ENCODE measurements at places on chromosomes 6 and 20.

DNA sequence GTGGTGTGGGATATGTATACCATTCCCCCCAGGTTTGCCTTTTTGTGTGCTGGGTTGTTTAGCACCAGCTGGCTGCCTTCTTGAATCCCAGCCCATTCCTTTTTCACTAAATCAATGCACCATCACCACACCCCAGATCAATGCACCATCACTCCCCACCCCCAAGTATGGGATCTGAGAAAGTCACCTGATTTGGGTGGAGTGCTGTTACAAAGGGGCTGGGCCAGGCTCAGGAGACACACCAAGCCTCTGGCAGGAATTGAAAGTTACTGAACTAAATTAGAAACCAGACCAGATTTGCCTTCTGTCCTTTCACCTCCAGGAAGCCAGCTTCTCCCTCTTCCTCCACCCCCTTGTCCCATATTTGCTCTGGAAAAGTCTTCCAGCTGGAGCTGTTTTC lies 19.6 kb upstream of the PKHD1 start:
- DNase-seq, result no peak

GRCh38 chr6:34570066-34570833 lies 14.1 kb upstream of the SPDEF start:
- no peak for DNase-seq

GRCh38 chr6:162069995-162070394 lies 657.6 kb downstream of the PRKN start:
- DNase-seq, result no peak

DNA sequence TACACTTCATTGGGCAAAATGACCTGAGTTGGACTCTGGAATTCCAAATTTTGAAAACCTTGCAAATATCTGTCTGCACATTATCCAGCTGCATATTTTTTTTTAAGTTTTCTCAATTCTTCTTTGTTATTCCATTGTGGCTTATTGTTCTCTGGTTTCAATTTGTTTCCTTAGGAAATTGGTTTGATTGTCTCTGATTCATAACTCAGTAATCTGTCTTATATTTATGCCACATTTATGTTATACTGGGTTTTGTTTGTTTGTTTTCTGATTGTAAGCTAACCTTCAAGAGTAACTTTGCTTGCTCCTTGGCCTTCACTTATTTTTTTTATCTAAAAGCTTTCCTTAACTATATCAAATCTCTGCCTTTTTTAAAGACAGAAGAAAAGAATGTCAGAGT lies 193.3 kb upstream of the PLCB4 start:
- DNase-seq, result no peak

DNA sequence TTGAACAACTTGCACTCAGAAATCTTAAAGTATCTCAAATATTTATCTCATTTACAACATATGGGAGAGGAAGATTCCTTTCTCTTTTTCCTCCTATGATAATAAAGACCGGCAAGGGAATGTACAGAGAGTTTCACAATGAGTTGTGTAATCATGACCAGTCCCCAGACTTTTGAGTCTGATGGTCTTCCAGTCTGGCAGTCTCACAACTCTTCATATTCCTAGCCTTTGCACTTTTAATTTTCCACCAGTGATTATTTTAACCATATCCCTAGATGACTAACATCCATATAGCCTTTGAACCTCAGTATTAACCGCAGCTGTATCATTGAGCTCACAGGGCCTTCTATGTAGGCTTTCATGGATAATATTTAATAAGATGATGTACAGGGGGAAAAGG lies 278.5 kb downstream of the KHDC1L start:
- no peak for DNase-seq

DNA sequence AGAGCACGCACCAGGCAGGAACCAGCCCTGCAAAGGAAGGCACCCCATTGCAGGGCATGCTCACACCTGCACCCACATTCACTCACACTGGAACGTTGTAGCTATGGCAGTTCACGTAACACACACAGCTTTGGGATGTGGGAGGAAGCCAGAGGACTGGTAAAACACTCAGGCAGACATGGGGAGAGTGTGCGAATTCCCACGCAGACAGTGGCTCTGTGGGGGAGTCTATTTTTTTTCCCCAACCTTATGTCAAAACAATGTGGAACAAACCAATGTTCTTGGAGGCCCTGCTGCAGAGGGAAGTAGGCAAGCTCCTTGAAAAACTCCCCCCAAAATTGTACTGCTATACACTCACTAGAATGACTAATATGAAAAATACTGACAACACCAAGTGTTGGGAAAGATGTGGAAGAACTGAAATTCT lies 91.0 kb downstream of the PPP1R14C start:
- no peak for DNase-seq

GRCh38 chr6:148501178-148501590 lies 158.5 kb downstream of the SASH1 start:
- DNase-seq, result no peak

DNA sequence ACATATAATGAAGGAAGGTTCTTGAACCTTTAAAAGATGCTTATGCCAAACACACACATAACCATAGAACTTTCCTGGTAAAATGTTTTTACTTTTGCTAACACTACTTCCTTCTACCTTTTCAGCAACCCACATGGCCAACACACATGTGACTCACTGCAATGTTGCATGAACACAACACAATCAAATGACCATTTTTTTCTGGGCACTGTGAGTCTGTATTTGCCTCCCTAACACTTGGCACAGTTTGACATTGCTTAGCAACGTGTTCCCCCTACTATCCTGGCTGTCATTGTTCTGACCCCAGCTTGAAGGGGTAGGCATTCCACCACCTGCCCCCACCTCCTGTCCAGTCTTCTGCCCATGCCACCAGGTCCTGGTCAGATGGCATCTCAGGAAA lies 204.8 kb upstream of the PRND start:
- DNase-seq, result no peak

GRCh38 chr20:25424536-25424935 lies 17.1 kb downstream of the GINS1 start:
- no peak for DNase-seq

- DNase-seq, result peak; percentile 28
Observed at GRCh38 chr6:111625099-111625416, 19.4 kb upstream of the TRAF3IP2 start.

- peak; percentile 19 for DNase-seq
Observed at GRCh38 chr6:157962601-157963302, 18.9 kb upstream of the SYNJ2 start.

DNA sequence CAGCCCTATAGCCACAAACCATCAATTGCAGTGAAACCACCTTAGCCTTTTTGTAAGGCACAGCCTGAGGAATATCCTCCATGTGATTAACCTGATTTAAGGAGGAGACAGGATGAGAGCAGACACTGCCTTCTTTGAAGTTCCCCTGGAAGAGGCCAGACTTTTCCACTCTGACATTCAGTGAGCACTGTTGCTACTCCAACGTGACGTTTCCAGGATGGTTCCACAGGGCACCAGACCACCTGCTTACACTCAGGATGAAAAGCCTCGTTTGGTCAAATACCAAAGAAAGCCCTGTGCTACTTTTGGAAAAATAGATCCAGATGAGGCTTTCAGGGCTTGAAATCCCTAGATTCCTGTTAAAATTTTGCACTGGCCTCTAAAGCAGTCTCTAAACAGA lies 1102.1 kb upstream of the FLRT3 start:
- DNase-seq, result no peak

GRCh38 chr20:50879649-50880550 lies 51.3 kb downstream of the ADNP start:
- DNase-seq, result no peak

DNA sequence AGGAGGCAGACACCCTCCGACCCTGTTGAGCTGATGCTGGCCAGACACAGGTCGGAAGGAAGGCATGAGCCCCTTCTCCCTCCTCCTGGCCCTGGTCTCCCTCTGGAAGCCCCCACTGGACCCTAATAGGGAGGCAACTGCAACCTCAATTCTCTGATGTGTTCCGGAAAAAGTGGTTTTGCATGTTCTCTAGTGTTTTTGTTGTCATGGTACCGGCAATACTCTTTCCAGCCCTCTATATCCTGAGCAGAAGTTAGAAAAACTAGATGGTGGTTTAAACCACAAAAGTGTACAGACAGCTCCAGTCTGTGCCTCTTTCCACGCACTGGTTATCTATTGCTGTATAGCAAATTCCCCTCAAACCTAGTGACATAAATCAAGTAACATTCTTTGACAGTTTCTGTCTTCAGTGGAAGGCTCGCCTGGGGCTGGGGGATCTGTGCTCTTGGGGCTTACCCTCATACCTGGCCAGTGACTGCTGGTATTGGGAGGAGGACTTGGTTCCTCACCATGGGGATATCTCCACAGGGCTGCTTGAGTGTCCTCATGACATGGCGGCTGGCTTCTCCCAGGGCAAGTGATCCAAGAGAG lies 37.0 kb downstream of the SYTL3 start:
- DNase-seq, result peak; percentile 34

- DNase-seq, result no peak
Observed at GRCh38 chr6:106535012-106535411, 94.3 kb downstream of the RTN4IP1 start.

GRCh38 chr6:7343546-7344475 lies 30.8 kb upstream of the SSR1 start:
- DNase-seq, result no peak

DNA sequence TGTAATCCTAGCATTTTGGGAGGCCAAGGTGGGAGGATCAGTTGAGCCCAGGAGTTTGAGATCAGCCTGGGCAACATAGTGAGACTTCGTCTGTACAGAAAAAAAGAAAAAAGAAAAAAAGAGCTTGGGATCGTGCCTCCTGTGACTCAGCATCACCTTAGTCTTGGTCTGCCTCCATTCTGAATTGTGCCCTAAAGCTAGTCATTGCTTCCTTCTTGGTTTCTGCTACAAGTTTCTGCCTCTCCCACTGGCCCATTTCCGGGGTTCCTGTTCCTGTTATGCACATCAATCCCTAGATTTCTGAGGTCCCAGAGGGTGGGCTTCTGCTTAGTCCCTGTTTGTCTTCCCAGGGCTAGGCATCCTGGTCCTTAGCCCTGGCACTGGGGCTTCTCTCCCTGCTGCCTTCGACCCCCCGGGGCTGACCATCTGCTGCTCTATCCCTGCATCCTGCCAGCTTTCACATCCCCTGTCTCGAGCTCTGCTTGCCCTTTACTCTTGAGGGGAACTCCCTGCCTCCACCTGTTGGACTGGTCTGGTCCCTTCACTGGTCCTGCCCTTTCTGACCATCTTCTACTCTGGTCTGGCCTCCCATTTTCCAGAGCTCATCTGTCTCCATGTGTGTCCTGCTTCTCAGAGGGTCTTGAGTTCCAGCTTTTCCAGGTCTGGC lies 77.5 kb upstream of the ESR1 start:
- peak; percentile 72 for DNase-seq

GRCh38 chr6:110054664-110055386 lies 76.7 kb downstream of the GPR6 start:
- no peak for DNase-seq

- DNase-seq, result peak; percentile 68
Observed at GRCh38 chr6:111011360-111012142, 29.7 kb downstream of the RPF2 start.

- no peak for DNase-seq
Observed at GRCh38 chr20:38471987-38472512, 593 bp upstream of the RALGAPB start.

GRCh38 chr20:47672886-47673670 lies 112.2 kb downstream of the SULF2 start:
- DNase-seq, result no peak

DNA sequence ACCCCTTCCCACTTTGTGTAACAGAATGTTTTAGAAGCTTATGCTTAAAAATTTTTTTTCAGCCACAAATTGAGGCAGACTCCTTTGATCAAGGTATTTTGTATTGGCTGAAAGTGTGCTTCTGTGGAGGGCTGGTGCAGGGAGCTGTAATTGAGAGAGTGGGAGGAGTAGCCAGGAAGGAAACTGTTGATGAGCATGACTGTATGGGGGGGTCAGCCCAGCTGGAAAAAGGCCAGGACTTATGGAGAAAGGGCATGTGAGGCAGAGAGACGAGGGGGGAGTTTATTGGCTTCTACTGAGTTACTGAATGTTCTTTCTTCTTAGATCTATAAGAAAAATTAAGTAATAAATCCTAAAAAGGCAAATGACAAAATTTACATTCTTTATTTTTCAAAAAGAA lies 13.4 kb downstream of the RFPL4B start:
- DNase-seq, result no peak

- DNase-seq, result no peak
Observed at GRCh38 chr20:54179946-54180345, 6.2 kb upstream of the CYP24A1 start.

GRCh38 chr20:38805958-38806854 lies 709 bp downstream of the PPP1R16B start:
- no peak for DNase-seq

- DNase-seq, result no peak
Observed at GRCh38 chr20:47785854-47786764, 828 bp upstream of the SULF2 start.

DNA sequence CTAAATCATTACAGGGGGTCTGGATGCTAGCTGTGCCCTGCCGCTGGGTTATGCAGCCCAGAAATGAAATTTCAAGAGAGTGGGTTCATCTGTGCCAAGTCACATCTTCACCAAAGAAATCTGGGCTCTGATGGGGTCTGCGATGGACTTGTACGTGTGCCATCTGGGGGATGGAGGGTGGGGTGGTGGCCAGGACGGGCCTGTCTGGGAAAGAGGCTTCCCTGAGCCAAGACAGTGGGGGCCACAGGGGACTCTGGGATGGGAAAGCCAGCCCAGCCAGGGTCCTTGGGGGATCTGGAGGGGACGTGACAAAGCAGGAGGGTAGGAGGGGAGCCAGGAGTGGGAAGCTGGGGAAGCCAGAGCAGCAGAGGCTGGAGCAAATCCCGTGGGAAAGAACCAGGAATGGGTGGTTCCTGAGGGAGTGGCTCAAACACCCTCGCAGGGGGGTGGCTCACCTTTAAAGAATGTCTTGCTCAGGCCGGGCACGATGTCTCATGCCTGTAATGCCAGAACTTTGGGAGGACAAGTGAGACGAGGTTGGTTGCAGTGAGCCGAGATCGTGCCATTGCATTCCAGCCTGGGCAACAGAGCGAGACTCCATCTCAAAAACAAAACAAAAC lies 36.3 kb upstream of the SULF2 start:
- DNase-seq, result no peak

GRCh38 chr6:93424303-93425064 lies 5.1 kb upstream of the EPHA7 start:
- peak; percentile 54 for DNase-seq

GRCh38 chr6:1325461-1326309 lies 13.8 kb downstream of the FOXQ1 start:
- no peak for DNase-seq

DNA sequence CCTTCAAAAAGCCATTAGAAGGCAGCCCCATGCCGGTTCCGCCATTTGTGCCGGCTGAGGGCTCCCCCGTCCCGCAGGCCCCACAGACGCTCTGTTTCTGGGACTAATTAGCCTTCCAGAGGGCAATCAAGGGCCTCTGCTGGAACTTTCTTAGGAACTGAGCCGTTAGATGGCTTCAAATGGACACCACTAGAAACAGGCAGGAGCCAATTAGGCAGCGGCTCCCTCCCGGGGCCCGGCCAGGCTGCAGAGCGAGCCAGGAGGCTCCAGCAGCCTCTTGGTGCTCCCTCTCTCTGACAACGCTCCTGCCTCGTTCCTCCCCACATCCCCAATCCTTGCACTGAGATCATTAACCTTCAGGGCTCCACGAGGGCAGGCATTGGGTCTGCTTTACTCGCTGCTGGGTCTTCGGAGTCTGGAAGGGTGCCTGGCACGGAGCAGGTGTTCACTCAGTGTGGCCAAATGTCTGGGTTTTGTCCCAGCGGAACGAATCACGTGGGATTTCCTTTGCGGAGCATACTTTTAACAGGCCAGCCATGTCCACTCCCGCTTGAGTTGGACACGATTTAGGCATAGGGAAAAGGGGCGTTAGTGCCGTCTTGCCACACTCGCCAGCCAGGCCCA lies 98.3 kb downstream of the TMEM242 start:
- DNase-seq, result no peak

- peak; percentile 74 for DNase-seq
Observed at GRCh38 chr20:49964964-49965780, 17.6 kb upstream of the SNAI1 start.
